ENCODE measurements at places on chromosomes 1 and 21. TPM values are rescaled to one million over a fixed set of nuclear protein-coding genes. Genes with fewer than 3 reads are reported as not detected.

GRCh38 chr1:75615613-75616435 is 4.9 kb upstream of the SLC44A5 start:
- no peak for DNase-seq

The EDARADD gene
- 11.4 TPM for polyA plus RNA-seq

DNA sequence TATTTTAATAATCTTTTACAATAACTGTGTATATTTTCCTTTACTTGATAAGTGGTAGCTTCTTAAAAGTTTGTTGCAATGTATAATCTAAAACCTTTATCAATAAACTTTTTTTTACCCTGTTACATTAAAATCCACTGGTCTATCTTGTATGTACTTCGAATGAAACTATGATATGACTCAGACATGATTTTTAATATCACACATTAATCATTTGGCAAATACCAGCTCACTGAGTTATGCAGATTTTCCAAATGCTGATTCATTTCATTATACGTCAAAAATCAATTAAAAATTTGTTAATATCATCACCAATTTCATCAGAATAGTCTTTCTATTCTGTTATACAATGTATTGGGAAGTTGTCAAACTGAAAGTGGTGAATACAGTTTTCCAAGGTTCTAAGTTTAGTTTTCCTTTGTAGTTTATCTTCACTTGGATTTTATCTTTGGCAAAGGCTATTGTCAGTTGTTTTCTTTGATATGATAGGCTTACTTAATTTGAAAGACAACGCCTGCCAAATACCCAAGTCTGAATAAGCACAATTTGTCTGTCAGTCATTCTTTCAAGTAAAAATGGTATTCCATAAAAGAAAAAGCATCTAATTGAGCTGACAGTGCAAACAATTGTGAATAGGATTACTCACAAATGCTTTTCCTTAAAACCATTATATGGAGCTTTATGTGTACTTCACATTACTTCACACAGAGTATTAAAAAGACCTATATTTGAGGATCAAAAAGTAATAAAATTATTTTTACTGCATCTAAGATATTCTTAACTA is 127.0 kb downstream of the NME7 start:
- DNase-seq, result peak; percentile 19

DNA sequence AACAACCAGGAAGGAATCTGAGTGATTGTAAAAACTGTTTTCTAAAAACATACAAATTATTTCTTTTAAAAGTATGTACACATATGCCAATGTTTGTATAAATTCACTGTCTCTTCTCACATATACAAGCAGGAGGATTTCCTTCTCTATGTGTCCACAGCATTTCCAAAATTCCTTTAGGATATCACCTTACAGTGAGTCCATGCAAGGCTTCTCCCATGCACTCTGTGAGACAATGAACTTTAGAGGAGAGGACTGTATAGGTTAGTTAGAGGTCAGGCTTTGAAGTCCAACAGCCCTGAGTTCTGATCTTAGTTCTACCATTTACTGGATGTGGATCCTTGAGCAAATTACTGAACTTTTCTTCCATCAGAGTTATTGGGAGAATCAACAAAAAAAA is 34.1 kb upstream of the USH2A start:
- DNase-seq, result no peak

- no peak for DNase-seq
Measured at GRCh38 chr1:67468066-67468718, 38.0 kb upstream of the SERBP1 start.

DNA sequence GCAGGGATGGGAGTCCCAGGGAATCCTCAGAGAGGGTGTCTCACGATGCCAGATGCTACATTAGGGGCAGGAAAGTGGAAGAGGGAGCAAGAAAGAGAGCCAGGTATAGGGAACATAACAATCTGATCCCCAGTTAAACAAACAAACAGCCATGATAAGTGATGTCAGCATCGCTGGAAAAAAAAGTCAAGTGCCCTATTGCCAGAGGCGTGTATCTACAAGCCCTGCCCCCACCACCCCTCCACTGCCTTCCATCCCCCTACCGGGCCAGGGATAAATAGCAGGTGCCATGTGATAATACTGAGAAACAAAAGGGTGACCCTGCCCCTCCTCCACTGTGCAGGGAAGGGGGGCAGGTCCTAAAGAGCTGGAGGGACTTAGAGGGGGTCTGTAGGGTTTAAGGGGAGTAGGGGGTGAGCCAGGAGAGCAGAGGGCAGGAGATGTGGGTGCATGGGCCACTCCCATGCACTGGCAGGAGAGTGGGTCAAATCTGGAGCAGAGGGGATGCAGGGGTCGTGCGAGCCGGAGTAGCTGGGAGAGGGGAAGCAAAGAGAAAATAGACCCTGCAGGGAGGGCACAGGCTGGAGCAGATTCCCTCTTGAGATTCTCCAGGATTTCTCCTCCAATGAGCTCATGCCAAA is 3.4 kb downstream of the SLC26A9 start:
- DNase-seq, result no peak

The C8B gene
- polyA plus RNA-seq, result 0.04 TPM

The SRRM1 gene
- 56.1 TPM for polyA plus RNA-seq

The AADACL3 gene
- polyA plus RNA-seq, result not detected

The C1orf185 gene
- polyA plus RNA-seq, result not detected

The PIK3C2B gene
- polyA plus RNA-seq, result 5.4 TPM

The LCK gene
- polyA plus RNA-seq, result 0.16 TPM

DNA sequence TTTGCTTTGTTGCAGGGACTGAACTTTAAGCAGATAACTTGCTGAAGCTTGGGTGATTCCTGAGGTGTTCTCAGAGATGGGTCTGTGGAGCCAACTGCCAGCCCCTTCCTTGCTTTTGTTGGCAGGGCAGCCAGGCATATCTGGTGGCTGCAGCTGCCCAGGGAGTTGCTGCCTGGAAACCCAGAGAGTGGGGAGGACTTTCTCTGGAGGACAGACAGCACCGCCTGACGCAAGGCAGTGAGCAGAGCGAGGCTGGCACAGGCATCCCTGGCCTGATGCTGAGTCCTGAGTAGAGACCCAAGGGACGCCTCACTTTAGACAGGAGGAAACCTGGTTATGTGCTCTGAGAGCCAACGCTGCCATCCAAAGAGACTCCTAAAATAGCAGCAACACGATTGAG is 9.8 kb upstream of the OLFML2B start:
- no peak for DNase-seq

DNA sequence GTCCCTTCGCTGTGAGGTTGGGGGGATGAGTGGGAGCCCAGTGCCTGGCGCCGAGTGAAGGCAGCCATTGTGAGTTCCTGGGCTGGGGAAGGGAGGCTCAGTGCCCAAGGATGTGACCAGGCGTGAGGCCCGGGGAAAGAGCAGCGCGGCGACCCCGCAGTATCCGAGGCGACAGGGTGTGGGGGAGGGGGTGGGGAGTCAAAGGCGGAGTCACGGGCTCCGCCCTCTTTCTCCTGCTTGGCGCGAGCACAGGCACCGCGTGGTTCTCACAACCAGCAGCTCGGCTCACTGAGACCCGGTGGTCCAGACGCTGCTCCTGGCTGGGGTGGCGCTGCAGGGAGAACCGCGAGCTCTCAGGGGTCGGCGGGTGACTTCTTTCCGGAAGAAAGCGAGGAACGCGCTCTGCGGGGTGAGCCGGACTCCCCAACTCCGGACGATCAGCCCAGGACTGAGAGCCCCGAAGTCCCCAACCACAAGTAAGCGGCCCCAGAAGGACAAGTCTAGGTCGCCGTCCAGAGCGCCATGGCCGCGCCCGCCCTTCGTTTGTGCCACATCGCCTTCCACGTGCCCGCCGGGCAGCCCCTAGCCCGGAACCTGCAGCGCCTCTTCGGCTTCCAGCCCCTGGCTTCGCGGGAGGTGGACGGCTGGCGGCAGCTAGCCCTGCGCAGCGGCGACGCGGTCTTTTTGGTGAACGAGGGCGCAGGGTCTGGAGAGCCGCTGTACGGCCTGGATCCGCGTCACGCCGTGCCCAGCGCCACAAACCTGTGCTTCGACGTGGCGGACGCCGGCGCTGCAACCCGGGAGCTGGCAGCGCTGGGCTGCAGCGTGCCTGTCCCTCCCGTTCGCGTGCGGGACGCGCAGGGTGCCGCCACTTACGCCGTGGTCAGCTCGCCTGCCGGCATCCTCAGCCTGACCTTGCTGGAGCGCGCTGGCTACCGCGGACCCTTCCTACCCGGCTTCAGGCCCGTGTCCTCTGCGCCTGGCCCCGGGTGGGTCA is at the start of gene HPDL:
Gene HPDL, plus strand, starts transcription at position 269 of the 997 bp plus-strand sequence. Its CDS starts 254 bp downstream, at position 523.
- no peak for DNase-seq

GRCh38 chr21:34889320-34889675 is 159.8 kb downstream of the RUNX1 start:
- DNase-seq, result no peak

GRCh38 chr1:78640462-78640861 is 9.2 kb upstream of the IFI44 start:
- DNase-seq, result no peak

DNA sequence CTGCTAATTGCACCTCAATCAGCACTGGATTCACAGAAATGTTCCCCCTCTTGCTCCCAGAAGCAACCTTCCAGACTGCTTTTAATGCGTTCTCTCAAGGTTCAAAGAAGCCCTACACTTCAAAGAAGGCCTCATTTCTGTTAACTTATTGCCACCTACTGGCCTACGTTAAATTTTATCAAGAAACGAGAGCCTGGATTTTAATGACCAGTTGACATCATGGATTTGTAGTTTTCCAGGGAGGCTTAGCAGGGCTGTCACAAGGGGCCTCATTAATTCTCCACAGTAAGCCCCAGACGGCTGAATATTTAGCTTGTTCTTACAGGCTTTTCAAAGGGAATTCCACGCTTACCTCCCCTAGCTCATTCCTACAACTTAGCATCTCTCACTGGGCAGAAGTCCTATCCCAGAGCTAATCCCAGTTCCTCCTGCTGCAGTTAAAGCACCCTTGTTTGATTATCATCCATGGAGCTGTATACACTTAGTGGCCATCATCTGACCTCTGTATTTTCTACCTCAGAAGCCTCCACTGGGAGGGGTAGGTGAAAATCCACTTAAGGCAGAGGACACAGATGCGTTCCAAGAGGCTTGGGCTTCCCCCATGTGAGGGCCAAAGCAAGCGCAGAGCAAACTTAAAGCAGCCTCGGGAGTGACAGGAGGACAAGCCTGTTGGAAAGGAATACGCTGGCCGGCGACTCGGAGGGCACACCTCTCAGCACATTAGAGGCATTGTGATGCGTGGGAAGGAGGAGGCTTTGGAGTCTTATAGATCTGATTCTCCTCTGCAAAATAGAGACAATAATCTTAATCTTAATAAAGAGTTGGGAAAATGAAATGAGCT is 32.2 kb upstream of the CYP4X1 start:
- DNase-seq, result no peak

DNA sequence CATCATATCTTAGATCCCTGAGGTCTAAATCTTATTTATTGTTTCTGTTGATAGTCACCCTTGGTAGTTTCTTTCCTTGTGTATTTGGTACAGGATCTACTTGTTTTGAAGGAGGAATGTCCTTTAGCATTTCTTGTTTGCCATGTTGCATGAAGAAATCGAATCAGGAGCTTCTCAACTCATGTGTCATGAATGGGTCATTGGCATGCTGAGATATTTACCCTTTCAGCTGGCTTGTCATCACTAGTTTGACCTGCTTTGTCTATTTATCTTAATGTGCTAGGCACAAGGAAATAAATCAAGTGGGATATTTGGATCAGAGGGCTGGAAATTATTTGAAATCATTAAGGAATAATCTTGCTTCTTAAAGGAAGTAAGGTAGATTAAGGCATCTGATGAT is 23.8 kb downstream of the THEM4 start:
- DNase-seq, result no peak

The KCNJ15 gene
- polyA plus RNA-seq, result 71.6 TPM

- no peak for DNase-seq
Measured at GRCh38 chr1:112888630-112889029, 67.4 kb downstream of the SLC16A1 start.

The IFNAR2 gene
- polyA plus RNA-seq, result 14.7 TPM

DNA sequence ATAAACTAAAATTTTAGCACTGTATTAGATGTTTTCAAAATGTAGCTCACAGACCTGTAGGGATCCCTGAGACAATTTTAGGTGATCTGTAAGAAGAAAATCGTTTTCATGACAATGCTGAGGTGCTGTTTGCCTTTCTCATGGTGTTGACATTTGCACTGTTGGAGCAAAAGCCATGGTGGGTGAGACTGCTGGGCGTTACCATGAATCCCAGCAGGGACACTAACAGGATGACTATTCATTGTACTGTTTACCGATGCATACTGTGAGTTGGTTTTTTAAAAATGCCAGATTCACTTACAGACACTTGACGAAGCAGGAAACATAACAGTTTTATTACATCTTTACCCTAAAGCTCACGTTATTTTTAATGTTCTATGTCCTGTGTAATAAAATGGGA is 468.5 kb downstream of the PCP4 start:
- DNase-seq, result no peak

DNA sequence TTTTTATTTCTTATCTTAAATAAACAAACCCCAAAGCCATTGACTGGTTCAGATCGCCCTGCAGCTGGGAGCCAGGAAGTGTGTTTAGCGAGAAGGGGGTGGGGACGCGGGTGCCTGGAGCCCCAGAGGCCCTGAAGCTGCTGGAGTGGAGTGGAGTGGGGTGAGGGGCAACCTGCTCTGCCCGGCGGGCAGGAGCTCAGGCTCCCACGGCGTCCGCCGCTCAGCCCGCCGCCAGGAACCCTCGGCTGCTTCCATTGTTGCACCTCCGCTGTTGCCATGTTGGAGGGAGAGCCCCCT is 673 bp downstream of the PIK3C2B start:
- DNase-seq, result no peak

- peak; percentile 7 for DNase-seq
Measured at GRCh38 chr1:181676269-181676668, 193.0 kb downstream of the CACNA1E start.

DNA sequence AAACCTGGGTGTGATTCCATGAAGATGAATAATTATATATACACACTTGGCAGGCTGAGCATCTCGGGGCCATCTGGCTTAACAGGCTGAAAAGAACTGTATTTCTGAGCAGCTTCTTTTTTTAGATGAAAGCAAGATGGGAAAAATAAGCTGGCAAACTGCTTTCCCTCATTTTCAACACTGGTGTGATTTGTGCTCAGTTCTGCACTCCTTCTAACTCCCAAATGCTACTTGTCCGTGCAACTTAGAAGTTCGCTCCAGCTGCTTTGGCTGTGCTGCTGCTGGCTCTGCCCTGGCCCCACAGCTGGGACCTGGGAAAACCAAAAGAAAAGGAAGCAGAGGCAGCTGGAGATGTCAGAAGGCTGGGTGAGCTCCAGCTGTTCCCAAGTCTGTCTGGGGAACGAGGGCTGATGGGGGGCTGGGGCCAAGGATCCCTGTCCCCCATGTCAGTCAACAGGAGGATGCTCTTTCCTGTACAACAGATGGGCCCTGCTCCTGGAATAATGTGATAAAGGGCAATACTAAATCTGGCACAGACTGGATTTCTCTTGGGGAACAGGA is 44.9 kb downstream of the PAFAH2 start:
- DNase-seq, result no peak

GRCh38 chr1:78540048-78540447 is 49.3 kb downstream of the PTGFR start:
- DNase-seq, result no peak

- no peak for DNase-seq
Measured at GRCh38 chr1:203276916-203277545, 28.3 kb upstream of the BTG2 start.

Data from keratinocyte (primary cell).